ENCODE measurements at places on chromosomes 3 and 15. TPM values are rescaled to one million over a fixed set of nuclear protein-coding genes. Genes with fewer than 3 reads are reported as not detected.

Gene TTLL13
- total RNA-seq: not detected

Gene SLC9C1
- not detected for total RNA-seq

Gene SKOR1
- total RNA-seq: not detected

Gene CFAP161
- total RNA-seq: not detected

Gene GHSR
- total RNA-seq: not detected

Gene ALDH1A2
- total RNA-seq: not detected

Gene SIDT1
- total RNA-seq: not detected

Gene BUB1B
- total RNA-seq: 24.7 TPM

Gene GOLGA8J
- total RNA-seq: not detected

Gene CKMT1A
- total RNA-seq: not detected

Gene THSD4
- total RNA-seq: 31.1 TPM

Gene DNAH12
- total RNA-seq: under 0.01 TPM

Gene FAH
- total RNA-seq: 48.6 TPM

Gene DAZL
- total RNA-seq: not detected

Gene VGLL3
- total RNA-seq: 97.3 TPM

Gene ACP3
- 0.54 TPM for total RNA-seq

Gene FBXO40
- total RNA-seq: not detected

Gene AMIGO3
- not detected for total RNA-seq

Gene GOLGA8B
- total RNA-seq: 6.4 TPM

Gene PP2D1
- total RNA-seq: not detected

Gene GOLGA6B
- not detected for total RNA-seq

Gene PODXL2
- total RNA-seq: 1.7 TPM

Gene SLC4A7
- 86.7 TPM for total RNA-seq

Gene GOLGA8M
- under 0.01 TPM for total RNA-seq

Gene SI
- not detected for total RNA-seq

Gene TUSC7
- not detected for total RNA-seq

Gene CSPG5
- under 0.01 TPM for total RNA-seq

Gene GRM2
- under 0.01 TPM for total RNA-seq

Gene RPS17
- total RNA-seq: 2,617 TPM

Gene CRYGS
- 0.36 TPM for total RNA-seq

Gene SPTBN5
- total RNA-seq: under 0.01 TPM

Gene TMEM207
- total RNA-seq: not detected

Gene KCNH8
- not detected for total RNA-seq

Gene GPR149
- not detected for total RNA-seq

Gene MCTP2
- total RNA-seq: 8.6 TPM

Gene FYTTD1
- total RNA-seq: 67.2 TPM

Gene NSMCE3
- total RNA-seq: 6.3 TPM

Gene PCBP4
- total RNA-seq: 70.8 TPM

Gene ZMYND10
- 1.1 TPM for total RNA-seq

Gene C3orf20
- total RNA-seq: not detected

Gene CCDC54
- not detected for total RNA-seq

Gene SHC4
- total RNA-seq: 2.5 TPM

Gene SLC28A1
- total RNA-seq: not detected

Gene GRK7
- not detected for total RNA-seq

Gene CCDC14
- total RNA-seq: 70.0 TPM

Gene CFAP100
- not detected for total RNA-seq

Gene SLC24A5
- total RNA-seq: not detected

Gene CD200R1
- under 0.01 TPM for total RNA-seq

Gene OIP5
- total RNA-seq: 4.1 TPM

Gene RBPMS2
- not detected for total RNA-seq

Gene KLF15
- total RNA-seq: 0.18 TPM

Gene ZNF662
- total RNA-seq: 0.54 TPM

Measured in IMR-90 (cell line).